ENCODE measurements at places on chromosomes 1 and 21. TPM values are rescaled to one million over a fixed set of nuclear protein-coding genes. Genes with fewer than 3 reads are reported as not detected.

CSF3R gene
- not detected for total RNA-seq

ZNF678 gene
- total RNA-seq, result 8.6 TPM

EGLN1 gene
- 21.6 TPM for total RNA-seq

ETV3L gene
- not detected for total RNA-seq

OR10J4 gene
- not detected for total RNA-seq

LENEP gene
- 0.74 TPM for total RNA-seq

All from G401 (cell line).